ENCODE measurements at places on chromosomes 6 and 20.

- DNase-seq, result no peak
These were observed 4.5 kb upstream of the SGK2 start for GRCh38 chr20:43554369-43554768.

- no peak for DNase-seq
These were observed 260.5 kb upstream of the AGPAT4 start for GRCh38 chr6:161534264-161534873.

DNA sequence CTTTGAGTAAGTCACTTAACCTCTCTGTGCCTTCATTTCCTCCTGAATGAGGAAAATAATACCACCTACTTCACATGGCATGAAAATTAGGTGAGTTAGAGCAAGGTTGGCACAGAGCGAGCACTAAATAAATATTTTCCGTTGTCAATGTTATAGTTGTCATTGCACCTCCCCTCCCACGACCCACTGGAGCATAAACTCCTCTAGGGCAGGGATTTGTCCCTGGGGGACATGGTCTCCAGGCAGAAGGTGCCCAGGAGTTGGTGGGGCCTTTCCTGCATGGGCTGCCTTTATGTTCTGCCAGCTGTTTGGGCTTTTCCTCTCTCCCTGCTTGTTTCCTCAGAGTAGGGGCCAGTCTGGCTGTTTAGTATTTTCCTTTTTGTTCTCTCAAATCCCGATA is 1.3 kb upstream of the ANGPT4 start:
- no peak for DNase-seq

DNA sequence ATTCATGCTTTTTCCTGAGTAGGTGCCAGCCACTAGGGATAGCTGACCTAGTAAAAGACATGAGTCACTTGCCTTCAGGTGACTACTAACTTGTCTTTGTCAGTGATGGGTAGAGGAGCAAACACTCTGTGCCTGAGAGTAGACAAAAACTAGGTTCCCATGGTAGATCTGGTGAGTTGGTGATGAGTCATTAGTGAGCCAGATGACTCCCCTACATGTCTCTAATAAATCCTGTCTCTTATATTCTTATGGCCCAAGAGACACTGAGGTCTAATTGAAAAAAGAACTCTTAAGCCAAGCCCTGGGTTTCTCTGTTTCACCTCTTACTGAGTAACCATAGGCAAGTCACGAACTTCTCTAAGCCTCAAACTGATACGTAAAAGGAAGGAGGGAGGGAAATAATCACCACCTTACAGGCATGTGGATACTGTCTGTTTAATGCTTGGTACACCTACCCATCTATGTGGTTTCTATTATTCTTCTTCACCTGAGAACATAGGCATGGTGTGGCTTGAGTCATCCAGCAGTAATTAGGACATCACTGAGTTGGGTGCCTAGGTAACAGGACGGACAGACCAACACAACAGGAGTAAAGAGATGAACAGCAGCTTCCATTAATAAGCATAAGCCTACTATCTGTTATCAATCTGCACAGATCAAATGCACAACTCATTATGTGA is 20.3 kb downstream of the TTPAL start:
- peak; percentile 100 for DNase-seq

DNA sequence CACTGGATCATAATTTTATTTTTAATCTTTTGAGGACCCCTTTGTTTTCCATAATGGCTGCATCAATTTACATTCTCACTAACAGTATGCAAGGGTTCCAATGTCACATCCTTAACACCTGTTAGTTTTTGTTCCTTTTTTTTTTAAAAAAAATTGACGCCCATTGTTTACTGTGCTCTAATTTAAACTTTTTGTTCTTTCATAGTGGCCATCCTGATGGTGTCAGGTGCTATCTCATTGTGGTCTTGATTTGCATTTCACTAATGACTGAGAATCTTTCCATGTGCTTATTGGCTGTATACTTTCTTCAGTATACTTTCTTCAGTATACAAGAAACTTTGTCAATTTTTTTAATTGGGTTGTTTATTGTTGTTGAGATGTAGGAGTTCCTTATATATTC is 347.0 kb downstream of the RNGTT start:
- no peak for DNase-seq

GRCh38 chr6:125924169-125924568 is 32.4 kb upstream of the HINT3 start:
- DNase-seq, result peak; percentile 76

- DNase-seq, result no peak
These were observed 152.0 kb downstream of the GRM4 start for GRCh38 chr6:33993653-33994471.

DNA sequence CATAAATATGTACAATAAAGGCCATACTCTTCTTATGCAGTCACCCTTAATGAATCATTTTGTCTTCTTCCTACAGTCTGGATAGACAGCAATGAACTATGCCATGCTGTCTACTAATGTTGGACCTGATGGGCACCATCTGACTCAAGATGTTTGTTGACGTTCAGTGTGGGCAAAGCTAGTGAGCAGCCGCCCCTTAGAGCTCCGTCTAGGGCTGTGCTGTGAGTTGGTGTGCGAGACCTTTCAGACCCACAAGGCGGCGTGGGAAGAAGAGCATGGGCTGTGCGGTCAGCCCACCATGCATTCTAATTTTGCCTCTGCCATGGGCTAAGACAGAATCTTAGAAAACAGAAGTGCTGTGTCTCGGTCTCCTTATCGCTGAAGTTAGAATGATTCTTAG is 829.4 kb downstream of the QKI start:
- DNase-seq, result no peak

GRCh38 chr20:44056010-44056698 is 130.8 kb downstream of the JPH2 start:
- DNase-seq, result peak; percentile 45

DNA sequence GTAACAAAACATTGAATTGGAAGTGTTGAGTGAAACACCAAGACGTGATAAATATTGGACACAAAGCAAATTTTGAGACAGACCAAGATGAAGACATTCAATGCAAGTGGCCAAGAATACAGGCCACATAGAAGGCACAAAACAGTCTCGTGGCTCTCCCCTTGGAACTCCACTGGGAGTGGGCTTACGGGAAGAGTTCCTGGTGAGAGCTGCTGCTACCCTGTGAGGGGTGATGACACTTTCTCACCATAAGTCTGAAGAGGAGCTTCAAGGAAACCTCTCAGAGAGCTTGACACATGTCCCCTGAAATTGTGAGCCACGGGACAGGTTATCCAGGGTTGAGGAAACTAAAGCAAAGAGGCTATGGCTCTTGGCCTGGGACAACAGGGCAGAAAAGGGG is 48.6 kb upstream of the SLC22A16 start:
- DNase-seq, result no peak

GRCh38 chr6:122726649-122727048 is 52.9 kb upstream of the FABP7 start:
- peak; percentile 60 for DNase-seq

- peak; percentile 90 for DNase-seq
These were observed 124.6 kb upstream of the BTN3A2 start for GRCh38 chr6:26240157-26241032.

DNA sequence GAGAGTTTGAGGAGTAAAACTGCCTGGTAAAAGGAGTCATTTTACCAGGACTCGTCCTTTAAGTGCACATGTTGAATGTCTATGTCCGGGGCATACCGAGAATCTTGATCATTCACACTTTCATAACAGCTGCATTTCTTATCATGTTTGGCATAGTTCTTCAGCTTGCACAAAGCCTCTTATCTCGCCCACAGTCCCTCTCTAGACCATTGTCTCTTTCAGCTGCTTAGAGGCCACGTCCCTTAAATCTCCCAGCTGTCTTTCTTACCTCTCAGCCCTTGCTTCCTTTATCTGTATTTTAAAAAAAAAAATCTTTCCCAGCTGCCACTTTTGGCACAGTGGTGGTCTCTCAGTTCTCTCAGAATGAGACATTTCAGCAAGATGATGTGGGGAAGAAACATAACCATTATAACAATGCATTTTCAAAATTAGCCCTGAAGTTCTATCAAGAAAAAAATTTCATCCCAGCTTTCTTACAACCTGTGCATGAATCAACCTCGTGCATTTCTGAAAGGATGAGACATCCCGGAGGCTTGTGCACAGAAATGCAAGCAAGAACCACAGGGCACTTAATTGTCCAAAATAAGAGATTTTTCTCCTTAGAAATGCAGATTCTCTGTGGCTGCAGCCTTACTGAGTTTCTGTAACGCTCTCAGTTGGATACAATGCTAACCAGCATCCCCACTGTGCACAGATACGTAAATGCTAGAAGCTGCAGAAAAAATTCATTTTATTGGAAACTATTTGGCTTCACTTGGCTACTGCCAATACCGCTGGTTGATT is 24.2 kb downstream of the RBM24 start:
- peak; percentile 61 for DNase-seq

GRCh38 chr6:169142538-169142844 is 111.2 kb downstream of the THBS2 start:
- no peak for DNase-seq

DNA sequence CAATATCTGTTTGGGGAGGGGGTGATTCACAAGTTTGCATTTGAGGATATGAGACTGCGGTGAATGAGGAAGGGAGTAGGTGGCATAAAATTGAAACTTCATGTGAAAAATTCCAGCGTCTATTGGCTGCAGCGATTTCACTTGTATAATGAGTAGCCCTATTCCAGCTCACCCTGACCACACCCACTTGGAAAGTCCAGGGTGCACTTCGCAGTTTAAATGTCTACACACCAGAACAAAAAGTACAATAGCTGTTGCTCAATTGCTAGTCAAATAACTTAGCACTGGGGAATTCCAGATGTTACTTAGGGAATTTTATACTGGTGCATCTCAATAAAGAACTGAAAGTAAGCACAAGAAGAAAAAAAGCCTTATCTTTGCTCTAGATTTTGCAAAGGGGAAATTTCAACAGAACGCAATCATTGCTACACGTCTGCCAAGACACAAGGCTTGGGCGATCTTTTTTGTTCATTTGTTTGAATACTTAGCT is 6.3 kb downstream of the TNFAIP3 start:
- DNase-seq, result peak; percentile 82

DNA sequence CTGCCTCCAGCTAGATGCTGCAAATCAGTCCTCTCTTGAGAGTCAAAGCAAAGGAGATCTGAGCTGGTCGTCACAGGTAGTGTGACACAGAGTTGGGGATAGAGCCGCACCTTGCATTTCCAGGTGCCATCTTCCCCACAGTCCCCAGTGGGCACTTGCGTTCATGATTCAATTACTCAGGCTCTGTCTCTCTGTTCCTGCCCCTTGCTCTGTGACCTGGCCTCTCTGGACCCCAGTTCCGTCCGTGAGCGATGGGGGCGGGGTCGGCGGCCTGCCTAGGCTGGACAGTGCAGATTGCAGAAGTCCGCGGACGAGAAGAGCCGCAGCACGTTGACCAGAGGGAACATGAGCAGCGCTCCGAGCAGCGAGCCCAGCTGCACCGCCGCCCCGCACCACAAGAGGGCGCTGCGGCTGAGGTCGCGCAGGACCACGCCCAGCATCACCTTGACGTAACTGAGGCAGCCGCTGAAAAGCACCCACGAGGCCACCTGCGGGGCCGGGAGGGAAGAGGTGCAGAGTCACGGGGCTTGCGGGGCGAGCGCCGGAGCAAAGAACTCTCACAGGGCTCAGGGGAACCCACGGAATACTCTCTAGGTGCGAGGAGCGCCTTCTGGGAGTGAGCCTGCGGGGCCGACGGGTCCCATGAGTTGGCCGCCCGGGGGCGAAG is 7.4 kb downstream of the SLC52A3 start:
- DNase-seq, result peak; percentile 43

Data from ELR (cell line).